Stimulated activated CD4-positive, alpha-beta T cell treated with anti-CD3 and anti-CD28 coated beads, Interleukin-12 subunit alpha, Interleukin-12 subunit beta, amount 100 ng/mL, for 24 hours (primary cell): ENCODE measurements at places on chromosomes 2 and 18.
A peak's percentile ranks its signal among the peaks of the same experiment; 100 is the strongest.

- DNase-seq = no peak
Observed at GRCh38 chr2:65530547-65531320, 98.3 kb upstream of the SPRED2 start.

- peak; percentile 98 for DNase-seq
Observed at GRCh38 chr2:197434541-197435513, at the start of gene SF3B1. Gene SF3B1, minus strand, starts transcription at chr2:197435028. Its CDS starts 29 bp downstream, at chr2:197434999.

DNA sequence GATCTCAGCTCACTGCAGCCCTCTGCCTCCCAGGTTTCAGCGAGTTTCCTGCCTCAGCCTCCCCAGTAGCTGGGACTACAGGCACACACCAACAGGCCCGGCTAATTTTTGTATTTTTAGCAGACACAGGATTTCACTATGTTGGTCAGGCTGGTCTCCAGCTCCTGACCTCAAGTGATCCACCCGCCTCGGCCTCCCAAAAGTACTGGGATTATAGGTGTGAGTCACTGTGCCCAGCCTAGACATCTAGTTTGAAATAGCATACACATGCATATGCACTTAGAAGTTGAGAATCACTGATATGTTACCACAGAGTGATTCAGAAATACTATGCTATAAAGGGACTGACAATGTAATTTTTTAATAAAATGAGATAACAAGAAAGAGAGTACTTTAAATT is 69.8 kb upstream of the CDKL4 start:
- DNase-seq = no peak

DNA sequence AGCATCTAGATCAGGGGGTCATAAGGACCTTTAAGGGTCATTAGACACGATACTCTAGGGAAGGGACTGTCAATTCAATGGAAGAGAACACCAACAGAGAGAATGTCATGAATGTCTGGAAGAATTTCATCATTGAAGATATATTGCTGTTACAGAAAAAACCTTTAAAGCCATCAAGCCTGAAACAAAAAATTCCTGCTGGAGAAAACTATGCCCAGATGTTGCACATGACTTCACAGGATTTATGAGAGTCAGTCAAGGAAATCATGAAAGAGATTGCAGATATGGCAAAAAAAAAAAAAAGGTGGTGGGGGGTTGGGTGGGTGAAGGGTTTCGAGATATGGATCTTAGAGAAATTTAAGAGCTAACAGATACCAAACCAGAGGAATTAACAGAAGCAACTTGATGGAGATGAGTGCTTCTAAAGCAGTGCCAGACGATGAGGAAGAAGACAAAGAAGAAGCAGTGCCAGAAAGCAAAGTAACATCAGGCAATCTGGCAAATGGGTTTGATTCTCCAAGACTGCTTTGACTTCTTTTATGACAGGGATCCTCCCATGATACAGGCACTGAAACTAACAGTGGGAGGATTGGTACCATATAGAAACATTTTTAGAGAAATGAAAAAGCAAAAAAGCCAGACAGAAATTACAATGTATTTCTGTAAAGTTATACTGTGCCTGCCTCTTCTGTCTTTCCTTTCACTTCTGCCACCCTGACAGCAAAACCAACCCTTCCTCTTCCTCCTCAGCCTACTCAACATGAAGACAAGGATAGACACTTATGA is 28.5 kb downstream of the MAP4K3 start:
- no peak for DNase-seq

DNA sequence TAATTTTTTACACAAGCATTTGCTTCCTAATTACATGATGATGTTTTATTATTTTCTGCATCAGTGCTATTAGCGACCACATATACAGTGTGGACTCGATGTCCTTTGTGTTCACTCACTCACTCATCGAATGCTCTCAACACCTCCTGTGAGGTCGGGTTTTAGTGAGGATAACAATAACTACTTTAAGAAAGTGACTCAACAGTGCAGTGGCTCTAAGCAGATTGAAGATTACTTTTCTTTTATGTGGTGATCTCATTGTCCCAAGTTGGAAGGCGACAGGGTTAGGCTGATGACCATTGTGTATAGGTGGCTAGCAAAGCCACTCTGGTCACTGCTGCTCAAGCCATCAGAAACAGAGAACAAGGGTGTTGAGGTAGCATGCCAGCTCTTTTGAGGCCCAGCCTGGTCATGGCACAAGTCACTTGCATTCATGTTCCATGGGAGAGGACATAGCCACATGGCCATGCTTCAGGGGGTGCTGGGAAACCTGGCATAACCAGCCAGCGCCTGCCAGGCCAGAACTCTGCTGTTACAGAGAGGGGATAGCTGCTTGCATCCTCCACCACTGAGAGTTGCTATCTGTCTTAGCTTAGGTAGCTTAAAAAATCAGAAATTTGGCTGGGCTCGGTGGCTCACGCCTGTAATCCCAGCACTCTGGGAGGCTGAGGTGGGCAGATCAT is 60.4 kb downstream of the PDCL3 start:
- no peak for DNase-seq

DNA sequence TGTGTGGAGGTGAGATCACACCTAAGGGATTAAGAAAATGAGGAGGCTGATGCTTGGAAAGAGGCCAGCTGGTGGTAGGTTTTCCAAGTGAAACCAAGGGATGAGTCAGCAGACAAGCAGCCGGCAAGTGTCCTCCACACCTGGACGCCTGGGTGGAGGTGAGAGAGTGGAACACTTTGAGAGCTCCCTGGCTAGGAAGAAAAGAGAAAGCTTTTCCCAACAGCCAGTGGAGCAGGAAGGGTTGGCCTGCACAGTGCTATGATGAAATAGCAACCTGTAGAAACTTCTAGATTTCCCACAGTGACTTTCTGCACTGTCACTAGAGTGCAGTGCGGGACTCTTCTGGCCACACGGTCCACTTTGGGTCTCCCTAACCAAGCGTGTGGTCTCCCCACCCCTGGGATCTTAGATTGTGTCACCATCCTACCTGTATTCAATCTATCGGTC is 19.6 kb upstream of the IL37 start:
- DNase-seq = no peak

GRCh38 chr2:174012347-174013314 is 47.5 kb upstream of the SP3 start:
- no peak for DNase-seq

GRCh38 chr2:3954261-3954660 is 250.9 kb downstream of the DCDC2C start:
- no peak for DNase-seq

DNA sequence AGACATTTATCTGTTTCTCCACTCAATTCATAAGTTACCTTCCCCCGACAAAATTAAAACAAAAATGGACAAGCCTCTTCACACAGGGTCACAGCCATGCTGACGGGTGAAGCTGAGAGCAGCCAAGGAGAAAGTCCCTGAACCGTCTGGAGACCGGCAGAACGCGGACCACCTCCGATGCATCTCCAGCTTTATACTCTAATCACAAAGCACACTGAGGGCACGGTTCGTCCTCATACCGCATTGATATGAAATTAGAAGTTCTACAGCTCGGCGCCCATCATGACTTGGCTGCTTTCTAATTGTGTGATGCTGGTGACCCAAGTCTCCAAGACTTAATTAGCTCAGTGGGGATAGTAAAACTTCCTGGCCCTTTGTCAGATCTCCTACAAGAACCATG is 181.2 kb upstream of the PXDN start:
- no peak for DNase-seq

GRCh38 chr2:168224346-168224745 is 23.0 kb downstream of the STK39 start:
- DNase-seq = no peak

DNA sequence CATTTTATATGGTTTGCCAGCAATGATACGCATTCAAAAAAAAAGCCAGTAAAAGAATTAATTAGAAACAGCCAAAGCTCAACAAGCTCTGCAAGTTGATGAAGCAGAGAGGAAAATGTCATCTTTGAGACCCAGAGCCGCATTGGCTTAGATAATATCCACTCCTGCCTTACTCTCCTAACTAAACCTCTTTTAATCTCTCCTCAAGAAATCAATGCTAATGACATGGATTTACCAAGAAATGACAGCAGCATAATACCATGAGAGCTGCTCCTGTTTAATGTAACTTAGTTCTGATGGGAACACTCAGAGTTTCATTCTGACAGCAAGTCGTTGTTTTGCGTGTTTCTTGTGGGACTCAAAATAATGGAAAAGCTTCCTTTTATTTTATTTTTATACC is 1099.4 kb upstream of the PIK3C3 start:
- DNase-seq = no peak

DNA sequence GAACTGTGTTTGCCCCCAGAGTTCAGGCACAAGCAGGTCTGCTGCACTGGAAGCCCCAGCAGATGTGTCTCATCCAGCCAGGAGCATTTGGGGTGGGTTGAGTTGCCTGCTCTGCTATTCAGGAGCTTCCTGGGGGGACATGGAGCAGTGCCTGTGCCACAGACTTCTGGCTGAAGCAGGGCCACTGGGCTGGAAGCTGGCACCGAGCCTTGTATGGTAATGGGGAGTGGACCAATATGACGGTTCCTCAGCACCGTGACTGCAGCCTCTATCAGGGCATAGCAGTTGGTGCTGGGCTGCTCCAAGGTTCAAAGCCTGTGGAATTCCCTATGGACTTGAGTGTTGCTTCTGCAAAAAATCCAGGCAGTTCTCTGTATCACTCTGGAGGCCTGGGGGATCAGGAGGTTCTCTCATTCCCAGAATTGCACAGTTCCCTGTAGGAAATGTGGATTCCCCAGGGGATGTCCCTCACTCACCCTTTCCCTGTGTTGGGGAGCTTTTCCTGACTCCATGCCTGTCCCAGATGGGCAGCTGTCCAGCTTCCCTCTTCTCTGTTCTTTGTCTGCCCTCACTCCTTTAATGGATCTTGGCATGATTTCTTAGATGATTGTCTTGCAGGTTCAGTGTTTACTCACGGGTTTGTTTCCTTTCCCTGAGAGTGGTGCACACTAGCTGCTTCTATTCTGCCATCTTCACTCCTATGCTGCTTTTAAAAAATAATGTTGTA is 37.2 kb upstream of the THSD7B start:
- DNase-seq = no peak

DNA sequence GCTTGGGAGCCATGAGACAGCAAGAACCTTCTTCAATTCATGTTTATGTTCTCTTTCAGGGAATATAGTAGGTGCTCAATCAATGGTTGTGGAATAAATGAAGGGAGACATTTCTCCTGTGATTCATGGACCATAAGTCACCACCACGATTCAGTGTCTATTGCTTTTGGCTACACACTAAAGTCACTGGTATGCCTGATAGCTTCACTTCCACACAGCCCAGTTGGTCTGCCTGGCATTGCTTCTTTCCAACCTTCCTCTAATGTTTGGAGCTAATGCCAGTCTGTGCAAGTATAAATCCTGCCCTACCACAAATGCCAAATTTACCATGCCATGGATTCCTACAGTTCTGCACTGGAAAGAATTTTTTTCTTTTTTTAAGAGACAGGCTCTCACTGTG is 1.3 kb upstream of the CXCR1 start:
- no peak for DNase-seq

DNA sequence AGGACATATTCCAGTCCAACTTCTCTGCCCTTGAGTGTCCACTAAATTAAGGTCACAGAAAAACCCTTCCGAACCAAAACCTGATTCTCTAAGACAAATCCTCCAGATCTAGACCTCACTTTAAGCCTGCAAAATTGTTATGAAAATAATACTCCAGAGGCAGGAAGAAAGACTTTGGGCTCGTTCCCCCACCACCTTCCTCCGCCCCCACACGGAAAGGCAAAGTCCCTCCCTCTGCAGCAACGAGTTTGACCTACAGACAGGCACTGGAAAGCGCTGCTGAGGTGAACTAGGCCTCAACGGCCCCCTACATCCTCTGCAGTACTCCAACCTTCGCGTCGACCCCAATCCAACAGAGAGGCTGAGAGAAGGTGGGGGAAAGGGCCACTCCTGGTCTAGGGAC is 808 bp downstream of the ATP5MC3 start:
- DNase-seq = peak; percentile 57

GRCh38 chr2:210818473-210818872 is 262.1 kb downstream of the CPS1 start:
- DNase-seq = no peak

DNA sequence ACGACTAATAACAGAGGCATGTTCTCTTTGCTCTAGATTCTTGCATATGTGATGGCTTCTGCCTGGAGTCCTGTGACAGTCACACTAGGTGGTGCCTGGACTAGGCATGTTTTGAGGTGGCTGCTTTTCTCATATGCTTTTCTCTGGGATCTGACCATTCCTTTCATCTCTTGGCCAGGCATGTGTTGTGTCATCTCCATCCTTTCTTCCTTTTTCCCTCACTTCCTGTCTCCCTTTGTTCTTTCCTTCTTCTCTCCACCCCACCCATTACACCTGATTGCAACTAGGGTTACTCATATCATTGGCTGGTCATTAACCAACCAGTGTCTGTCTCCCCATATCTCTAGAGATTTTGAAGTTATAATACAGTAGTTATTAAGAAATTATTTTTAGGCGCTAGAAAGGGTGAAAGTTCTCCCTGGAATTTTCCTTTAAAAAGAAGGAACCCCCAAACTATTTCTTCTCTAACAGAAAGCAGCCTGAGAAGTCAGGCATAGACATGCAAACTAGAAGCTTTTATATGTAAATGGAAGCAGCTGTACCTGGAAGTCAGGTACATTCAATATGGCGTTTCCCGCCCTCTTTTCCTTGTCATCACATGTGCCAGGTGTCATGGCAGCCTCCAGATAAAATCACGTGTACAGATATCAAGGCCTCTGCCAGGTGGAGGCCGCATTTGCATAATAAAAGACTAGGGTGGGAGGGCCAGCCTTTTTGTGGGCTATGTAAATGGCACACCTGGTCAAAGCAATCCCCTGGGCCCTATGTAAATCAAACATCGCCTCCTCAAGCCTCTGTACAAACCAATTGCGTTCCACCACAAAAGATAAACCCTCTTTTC is 220.4 kb upstream of the MEX3C start:
- no peak for DNase-seq

GRCh38 chr18:13726972-13727331 is 479 bp downstream of the RNMT start:
- DNase-seq = no peak

- DNase-seq = no peak
Observed at GRCh38 chr18:42929857-42930256, 185.6 kb downstream of the RIT2 start.

DNA sequence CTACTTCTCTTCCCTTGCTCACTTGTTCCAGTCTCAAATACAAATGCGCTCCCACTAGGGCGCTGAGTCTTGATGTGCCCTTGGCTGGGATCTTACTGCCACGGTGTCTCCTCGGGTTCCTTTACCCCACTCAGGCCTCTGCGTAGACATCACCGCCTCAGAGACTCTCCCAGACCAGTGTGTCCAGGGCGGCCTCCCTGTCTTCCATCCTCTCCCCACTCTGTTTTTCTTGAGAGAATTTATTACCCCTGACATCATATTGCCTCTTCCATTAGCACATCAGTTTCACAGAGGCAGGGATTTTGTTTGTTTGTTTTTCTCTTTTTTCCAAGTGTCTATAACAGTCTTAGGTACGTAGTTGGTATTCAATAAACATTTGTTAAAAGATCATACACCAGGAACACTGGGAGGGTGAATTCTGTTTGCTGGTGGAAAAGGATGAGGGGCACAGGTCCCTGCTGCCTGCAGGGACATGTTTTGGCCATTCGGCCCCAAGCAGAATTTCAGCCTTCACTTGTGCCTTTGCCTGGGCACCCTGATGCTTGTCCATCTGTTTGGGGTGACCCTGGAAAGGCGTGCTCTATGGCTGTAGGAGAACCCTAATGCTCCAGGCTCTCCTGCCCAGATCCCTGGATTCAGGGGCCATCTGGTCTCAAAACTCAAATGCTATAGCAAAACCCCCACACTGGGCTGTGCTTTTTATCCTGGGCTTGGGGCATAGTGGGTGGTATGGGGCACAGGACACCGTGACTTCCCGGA is 55.0 kb downstream of the RPL37A start:
- DNase-seq = no peak

- no peak for DNase-seq
Observed at GRCh38 chr2:223062396-223062795, 10.4 kb downstream of the KCNE4 start.

- no peak for DNase-seq
Observed at GRCh38 chr2:17133052-17133671, 385.1 kb downstream of the RAD51AP2 start.
